ENCODE measurements at places on chromosomes 13 and 19.

GRCh38 chr13:95083758-95084157 lies 217.5 kb downstream of the ABCC4 start:
- no peak for DNase-seq

DNA sequence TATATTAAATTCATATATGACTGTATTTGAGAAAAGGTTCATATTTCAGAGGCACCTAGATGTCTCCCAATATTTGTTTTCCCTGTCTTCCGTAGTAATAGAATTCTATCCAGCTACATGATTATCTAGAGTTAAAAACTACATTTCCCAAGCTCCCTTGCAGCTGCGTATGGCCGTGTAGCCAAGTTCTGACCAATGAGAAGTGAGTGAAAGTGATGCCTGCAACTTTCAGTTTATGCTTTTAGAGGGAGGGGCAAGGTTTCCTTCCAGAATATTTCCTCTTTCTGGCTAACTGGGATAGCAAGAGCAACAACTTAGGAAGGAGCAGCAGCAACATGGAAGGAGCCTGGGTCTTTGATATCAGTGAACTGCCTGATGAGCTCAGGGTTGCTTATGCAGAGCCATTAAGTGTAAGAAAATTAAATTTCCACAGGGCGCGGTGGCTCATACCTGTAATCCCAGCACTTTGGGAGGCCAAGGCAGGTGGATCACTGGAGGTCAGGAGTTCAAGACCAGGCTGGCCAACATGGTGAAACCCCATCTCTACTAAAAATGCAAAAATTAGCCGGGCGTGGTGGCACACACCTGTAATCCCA lies 23.2 kb upstream of the CYP2A13 start:
- no peak for DNase-seq

GRCh38 chr13:46386392-46387063 lies 524 bp downstream of the RUBCNL start:
- DNase-seq = no peak

GRCh38 chr13:99288089-99288488 lies 19.1 kb downstream of the GPR183 start:
- DNase-seq = no peak

GRCh38 chr13:114167426-114167825 lies 11.6 kb upstream of the CFAP97D2 start:
- DNase-seq = no peak

GRCh38 chr19:49512970-49513745 lies 697 bp downstream of the FCGRT start:
- DNase-seq = no peak
